ENCODE measurements at places on chromosomes 5 and 9.

DNA sequence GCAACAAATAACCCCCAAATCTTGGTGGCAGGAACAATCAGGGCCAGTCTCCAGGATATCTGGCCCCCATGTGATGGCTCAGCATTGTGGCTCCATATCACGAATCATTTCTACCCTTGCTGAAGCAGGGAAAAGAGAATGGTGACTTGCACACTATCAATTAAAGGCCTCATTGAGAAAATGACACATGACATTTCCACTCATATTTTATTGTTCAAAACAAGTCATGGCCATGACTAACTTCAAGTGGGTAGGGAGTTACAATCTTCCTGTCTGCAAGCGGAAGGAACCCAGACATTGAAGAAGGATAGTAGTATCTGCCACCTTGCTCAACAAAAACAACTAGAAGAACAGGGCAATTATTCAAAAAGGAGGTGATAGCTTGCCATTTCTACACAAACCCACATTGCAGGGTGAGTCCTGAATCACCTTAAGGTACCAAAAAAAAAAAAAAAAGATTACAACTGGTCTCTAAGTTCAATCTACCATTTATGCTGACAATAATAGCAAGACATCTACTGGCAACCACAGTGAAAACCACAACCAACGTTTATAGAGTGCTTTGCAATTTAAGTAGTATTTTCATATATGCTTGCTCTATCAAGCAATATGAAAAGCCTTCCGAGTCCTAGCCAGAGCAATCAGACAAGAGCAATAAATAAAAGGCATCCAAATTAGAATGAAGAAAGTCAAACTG is 186.7 kb upstream of the DAPK1 start:
- DNase-seq = no peak

DNA sequence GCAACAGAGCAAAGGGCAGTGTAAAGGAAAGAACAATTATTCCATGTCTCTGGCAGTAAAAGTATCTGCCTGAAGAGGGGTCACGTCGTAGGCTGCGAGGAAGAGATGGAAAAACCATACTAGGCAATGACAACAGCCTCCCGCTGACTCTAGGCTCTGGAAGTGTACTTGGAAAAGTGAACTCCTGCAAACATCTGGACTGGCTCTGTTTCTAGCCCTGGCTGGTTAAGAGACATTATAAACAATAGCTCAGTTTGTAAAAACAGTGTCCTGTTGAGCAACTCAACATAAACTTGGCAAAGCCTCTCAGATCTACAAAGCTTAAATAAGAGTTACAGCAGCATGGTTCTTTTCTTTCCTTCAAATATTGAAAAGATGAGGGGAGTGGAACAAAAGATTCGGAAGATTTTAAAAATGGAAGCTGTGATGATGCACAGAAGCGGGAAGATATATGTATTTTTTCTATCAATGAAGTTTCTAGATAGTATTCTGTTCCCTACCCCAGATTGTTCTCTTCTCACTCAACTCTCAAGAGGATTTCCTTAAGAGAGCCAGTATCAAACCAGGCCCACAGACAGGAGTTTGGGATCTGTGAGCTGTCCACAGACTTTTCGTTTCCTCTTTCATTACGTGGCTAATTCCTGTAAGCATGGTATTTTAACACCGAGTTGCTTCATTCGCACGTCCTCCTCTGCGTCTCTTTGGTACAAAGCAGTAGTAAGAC is 79.4 kb downstream of the SPTLC1 start:
- DNase-seq = no peak

- no peak for DNase-seq
Observed at GRCh38 chr9:35526087-35526801, 36.3 kb downstream of the RUSC2 start.

- no peak for DNase-seq
Observed at GRCh38 chr9:36346569-36346968, 53.5 kb downstream of the RNF38 start.

DNA sequence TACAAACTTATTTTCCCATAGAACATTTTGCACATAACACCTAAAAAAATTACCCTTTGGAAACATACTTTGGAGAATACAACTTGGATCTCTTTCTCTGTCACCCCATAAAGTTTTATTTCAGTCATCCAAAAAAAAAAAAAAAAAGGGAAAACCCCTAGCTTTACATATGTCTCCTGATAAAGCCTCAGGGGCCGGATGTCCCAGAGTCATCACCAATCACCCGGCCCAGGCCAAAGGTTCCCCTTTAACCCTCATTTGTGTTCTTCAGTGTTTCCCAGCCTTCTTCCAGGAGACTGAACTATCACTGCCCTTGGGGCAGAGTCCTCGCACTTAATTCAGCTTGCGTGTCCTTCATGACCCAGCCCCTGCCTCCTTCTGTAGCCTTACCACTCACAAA is 28.8 kb downstream of the ANXA6 start:
- DNase-seq = no peak

- no peak for DNase-seq
Observed at GRCh38 chr5:1642621-1643061, 118.9 kb upstream of the LPCAT1 start.

DNA sequence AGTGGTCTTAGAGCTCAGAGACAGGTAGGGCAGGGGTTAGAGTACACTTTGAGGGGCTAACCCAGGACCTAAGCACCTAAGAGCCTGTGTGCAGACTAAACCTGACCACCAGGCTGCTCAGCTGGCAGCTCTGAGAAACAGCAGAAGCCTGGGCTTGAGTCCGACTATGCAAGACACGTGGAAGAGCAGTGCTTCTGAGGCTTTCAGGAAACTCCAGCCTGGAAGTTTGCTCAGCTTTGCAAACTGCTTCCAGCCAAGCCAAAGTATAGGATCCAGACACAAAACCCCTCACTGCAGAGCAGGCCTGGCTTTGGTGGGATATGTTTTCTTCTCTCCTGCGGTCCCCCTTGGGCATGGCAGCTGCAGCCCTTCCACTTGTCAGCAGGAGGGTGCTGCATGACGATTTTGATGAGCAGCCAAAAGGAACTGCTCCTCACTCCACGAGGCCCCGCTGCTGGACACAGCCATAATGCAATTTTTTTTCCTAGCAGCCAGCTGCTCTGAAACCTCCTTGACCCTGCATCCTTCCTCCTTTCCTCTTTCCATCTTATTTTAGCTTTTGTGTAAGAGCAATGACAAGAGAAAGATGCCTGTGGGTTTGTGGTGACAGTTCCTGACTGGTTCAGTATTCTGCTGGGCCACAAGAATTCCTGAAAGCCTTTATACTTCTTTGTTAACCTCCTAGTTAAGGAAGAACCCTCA is 123.1 kb downstream of the LIFR start:
- no peak for DNase-seq

DNA sequence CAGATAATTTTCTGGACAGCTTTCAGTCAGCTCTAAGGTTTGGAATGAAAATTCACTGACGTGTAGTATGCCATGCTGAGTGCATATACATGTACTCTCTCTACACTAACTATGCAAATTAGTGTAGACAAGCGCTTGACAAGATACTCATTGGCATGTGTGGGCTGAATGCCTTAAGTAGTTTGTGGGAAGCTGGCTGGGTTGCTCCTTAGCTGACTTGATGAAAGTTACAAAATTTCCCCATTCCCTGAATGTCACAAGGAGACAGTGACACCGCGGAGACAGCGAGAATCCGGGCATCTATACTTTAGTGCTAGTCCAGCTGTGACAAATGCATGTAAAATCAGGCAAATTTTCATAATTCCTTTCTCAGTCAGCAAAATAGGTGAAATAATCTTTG is 51.6 kb upstream of the C5orf46 start:
- DNase-seq = no peak

GRCh38 chr5:73596705-73597328 is 29.2 kb upstream of the ARHGEF28 start:
- no peak for DNase-seq

DNA sequence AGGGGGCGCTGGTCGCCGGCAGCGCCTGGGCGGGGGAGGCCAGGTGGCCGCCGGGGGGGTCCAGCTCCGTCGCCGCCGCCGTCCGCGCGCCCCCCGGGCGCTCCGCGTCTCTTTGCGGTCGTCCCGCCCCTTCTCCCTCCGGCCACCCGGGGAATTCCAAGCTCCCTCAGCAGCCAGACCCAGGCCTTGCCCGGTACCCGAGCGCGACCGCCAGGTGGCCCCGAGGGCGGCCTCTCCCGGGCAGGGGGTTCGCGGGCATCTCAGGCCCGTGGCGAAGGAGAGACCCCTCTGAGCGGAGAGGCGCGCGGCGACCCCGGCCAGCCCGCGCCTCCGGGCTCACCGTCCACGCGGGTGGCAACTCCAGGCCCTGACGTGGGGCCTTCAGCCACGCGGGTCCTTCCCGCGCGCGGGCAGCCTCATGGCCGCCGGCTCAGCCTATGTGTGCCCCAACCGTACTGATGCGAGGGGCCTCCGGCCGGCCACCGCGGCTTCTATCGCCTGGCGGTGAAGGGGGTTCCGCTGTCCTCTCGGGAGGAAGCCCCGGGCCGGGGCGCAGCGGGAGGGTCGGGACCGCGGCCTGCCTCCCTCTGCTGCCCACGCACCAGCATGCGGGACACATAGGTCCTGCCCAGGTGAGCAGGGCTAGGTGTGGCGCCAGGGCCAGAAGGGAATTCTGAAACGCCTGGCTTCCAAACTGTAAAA is 529 bp upstream of the NRARP start:
- no peak for DNase-seq

DNA sequence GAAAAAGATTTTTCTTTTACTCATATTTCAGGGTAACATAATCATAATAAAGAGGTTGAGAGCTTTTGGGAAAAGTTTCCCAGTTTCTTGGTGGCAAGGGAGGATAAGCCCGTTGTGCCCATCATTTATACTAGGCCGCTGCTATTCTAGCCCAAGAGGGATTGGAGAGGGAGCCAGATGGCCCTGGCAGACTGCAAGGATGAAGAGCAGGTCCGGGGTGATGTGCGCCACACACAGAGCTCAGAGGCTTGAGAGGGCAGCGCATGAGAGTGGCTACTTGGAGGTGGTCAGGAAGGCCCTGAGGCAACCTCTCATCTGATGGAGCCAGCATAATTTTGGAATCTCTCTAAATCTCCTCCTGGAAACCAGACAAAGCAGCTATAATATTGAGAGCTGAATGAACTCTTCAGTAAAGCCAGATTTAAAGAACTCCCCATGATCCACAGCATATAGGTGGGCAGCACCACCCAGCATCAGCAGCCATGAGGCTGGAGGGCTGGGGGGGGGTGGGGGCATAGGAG is 110.1 kb downstream of the MED27 start:
- DNase-seq = no peak

All from HS-5 (cell line).